Naive thymus-derived CD8-positive, alpha-beta T cell (primary cell): ENCODE measurements at places on chromosomes 16 and 17. TPM values are rescaled to one million over a fixed set of nuclear protein-coding genes. Genes with fewer than 3 reads are reported as not detected.

SHISA6 gene
- not detected for total RNA-seq

DNA sequence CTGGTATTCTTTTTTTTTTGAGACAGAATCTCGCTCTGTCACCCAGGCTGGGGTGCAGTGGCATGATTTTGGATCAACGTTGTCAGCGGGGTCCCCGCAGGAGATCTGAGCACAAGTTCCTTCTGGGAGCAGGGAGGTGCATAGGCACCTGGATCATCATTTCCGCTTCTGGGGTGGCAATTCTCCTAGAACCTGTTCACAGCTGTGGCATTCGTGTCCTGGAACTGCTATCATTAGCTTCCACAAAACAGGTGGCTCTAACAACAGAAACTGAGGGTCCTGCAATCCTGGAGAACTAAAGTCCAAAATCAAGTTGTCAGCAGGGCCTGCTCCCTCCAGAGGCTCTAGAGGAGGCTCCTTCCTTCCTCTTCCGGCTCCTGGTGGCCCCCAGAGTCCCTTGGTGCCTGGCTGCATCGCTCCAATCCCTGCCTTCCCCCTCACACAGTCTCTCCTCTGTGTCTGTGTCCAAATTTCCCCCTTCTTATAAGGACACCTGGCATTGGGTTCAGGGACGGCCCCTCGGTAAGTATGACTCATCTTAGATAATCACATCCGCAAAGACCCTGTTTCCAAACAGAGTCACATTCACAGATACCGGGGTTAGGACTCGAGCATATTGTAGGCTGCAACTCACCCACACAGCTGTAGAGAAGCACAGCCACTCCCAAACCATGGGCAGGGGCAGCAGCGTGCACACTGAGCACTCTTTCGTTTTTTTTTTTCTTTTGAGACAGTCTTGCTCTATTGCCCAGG is 43.5 kb upstream of the KLHDC4 start:
- DNase-seq: no peak
- no peak overlapping the region for H3K4me3 ChIP-seq
- no peak overlapping the region for H3K27ac ChIP-seq
- peaks cover 1% of the 10 kb centered on the region for H3K36me3 ChIP-seq
- peaks cover 1% of the 10 kb centered on the region for H3K27me3 ChIP-seq
- peaks cover 19% of the 10 kb centered on the region for H3K4me1 ChIP-seq

CACNG5 gene
- not detected for total RNA-seq

DNA sequence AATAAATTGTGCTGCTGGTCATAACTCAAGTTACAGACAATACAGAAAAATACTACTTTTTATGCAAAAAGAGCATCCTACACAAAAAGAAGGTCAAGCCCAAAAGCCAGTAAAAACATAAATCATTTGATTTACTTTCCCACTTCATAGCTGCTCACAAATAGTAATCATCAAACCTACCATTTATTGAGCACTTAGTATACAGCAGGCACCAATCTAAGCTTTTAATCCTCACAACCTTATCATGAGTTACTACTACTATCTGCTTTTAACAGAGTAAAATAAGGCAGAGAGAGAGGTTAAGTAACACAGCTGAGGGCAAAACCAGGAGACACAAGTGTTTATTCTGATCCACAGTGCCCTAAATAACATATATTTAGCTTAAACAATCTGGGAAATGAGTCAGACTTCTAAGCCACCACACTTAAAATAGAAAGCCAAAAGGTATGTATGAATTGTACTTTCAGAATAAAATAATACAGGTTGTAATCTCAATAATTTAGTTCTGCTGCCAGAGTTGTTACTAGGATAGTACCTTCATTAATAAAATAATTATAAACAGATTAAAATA is 1.7 kb upstream of the AARS1 start:
- no peak overlapping the region for H3K27ac ChIP-seq
- DNase-seq: no peak
- H3K4me3 ChIP-seq: peak overlapping the region; percentile 16

DNA sequence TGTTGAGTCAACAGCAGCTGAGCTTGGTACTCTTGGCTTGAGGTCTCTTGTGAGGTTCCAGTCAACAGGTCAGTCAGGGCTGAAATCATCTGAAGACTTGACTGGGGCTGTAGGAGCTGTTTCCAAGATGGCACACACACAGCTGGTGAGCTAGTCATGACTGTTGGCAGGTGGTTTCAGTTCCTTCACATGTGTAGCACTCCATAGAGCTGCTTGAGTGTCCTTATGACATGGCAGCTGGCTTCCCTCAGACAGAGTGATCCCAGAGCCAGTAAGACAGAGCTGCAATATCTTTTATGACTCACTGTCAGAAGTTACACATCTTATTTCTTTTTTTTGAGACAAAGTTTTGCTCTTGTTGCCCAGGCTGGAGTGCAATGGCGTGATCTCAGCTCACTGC is 19.5 kb upstream of the GAS7 start:
- no peak overlapping the region for H3K4me3 ChIP-seq
- H3K27ac ChIP-seq: no peak overlapping the region
- no peaks in the 10 kb centered on the region for H3K36me3 ChIP-seq
- no peak for DNase-seq

DNA sequence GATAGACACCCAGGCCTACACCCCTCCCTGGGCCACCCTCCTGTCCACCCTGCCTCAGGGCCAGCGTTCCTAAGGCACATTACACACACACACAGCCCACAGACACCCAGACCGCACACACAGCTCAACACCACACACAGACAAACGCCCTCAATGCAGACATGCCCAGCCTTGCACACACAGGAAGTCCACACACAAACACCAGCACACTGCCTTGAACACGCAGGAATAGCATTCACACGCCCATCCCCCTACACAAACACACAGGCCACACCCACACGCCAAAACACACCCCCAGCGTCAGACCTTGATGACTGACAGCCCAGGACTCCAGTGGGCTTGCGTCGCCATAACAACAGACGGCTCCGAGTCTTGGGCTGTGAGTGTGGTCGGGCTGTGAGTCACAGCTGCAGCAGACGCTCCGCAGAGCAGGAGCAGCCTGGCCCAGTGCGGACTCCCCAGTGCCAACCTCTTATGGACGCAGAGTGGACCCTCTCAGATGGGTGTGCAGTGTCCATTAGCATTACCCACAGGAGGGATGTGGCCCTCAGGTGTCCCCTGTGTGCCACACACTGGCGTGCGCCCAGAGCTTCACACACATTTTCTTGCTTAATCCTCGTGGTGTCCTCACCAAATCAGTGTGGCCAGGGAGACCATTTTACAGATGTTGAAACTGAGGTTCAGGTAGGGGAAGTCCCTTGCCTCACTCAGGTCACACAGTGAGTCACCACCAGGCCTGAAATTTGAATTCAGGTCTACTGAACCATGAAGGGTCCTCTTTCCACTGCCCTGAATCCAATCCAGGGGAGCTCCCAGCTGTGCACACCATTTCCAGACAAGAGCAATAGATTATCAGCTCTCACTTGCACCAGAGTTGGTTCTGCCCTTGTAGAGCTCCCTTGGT is 17.8 kb upstream of the RAI1 start:
- peaks cover 23% of the 10 kb centered on the region for H3K4me1 ChIP-seq
- peak overlapping the region; percentile 23 for H3K4me3 ChIP-seq
- H3K27ac ChIP-seq: peak overlapping the region; percentile 90
- H3K36me3 ChIP-seq: peaks cover 11% of the 10 kb centered on the region
- no peaks in the 10 kb centered on the region for H3K27me3 ChIP-seq

KRTAP3-1 gene
- not detected for total RNA-seq

EVI2A gene
- total RNA-seq: 119 TPM

DNA sequence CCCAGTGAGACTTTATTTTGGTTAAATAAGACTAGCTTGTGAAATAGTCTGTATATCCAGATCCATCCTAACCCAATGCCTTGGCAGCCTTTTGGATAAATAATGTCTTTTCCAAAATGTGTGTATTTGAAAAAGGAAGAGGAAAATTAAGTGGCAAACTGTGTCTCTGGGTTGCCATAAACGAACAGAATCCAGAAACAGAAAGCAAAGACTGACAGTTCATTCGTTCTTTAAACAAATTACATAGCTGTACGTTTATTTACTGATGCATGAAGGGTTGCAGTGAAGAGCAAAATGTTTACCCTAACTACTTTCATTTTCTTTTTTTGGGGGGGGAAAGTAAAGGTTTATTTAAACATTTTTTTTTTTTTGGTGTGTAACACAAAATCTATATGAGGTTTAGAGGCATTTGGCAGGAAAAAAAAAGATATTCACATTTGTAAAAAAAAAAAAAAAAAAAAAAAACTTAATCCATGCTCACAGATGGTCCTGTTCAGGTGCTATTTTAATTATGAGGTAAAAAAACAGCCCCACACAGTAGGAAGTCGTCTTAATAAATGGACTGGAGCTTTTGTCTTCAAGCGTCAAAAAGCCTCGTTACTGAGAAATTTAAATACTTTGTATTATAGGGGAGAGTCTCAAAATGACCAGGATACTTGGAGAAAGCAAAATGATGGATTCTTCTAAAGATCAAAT is 245.9 kb downstream of the FTO start:
- H3K27ac ChIP-seq: no peak overlapping the region
- no peaks in the 10 kb centered on the region for H3K36me3 ChIP-seq
- H3K4me3 ChIP-seq: no peak overlapping the region
- H3K4me1 ChIP-seq: peaks cover 38% of the 10 kb centered on the region
- H3K27me3 ChIP-seq: no peaks in the 10 kb centered on the region
- no peak for DNase-seq

CD300E gene
- total RNA-seq: not detected

- H3K36me3 ChIP-seq: peaks cover 76% of the 10 kb centered on the region
- no peak for DNase-seq
- H3K4me3 ChIP-seq: no peak overlapping the region
Observed at GRCh38 chr16:24204150-24204665, 51.9 kb upstream of the CACNG3 start.

DNA sequence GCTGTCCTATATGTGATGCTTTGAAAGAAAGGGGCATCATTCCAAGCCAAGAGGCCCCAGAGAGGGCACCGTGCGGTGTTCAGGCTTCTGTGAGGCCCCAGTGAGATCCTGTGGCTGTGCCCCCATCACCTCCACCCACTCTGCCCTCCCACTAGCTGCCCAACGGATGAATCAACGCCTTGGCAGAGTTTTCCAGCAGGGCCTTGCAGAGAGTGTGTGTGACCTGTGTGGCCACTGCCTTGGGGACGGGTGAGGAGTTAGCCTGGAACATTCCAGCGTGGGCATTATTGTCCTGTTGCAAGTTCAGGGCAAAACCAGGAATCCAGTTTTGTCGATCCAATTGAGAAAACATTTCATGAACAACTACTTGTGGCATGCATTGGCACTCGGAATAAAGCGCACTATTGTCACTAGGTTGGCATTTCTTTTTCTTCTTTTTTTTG is 53.7 kb downstream of the SF3B3 start:
- no peak overlapping the region for H3K27ac ChIP-seq
- H3K4me1 ChIP-seq: peaks cover 6% of the 10 kb centered on the region
- H3K36me3 ChIP-seq: no peaks in the 10 kb centered on the region
- DNase-seq: no peak
- H3K27me3 ChIP-seq: no peaks in the 10 kb centered on the region
- H3K4me3 ChIP-seq: no peak overlapping the region

- H3K4me3 ChIP-seq: peak overlapping the region; percentile 57
- DNase-seq: no peak
- peak overlapping the region; percentile 2 for H3K27ac ChIP-seq
- H3K4me1 ChIP-seq: peaks cover 15% of the 10 kb centered on the region
- peaks cover 5% of the 10 kb centered on the region for H3K27me3 ChIP-seq
Observed at GRCh38 chr17:70344386-70345060, 175.2 kb downstream of the KCNJ2 start.

GRCh38 chr17:9162275-9162985 is 141.1 kb downstream of the NTN1 start:
- no peak for DNase-seq
- H3K4me1 ChIP-seq: no peaks in the 10 kb centered on the region
- peaks cover 3% of the 10 kb centered on the region for H3K27me3 ChIP-seq
- no peak overlapping the region for H3K27ac ChIP-seq
- no peak overlapping the region for H3K4me3 ChIP-seq

FNDC8 gene
- not detected for total RNA-seq

GRCh38 chr16:27620541-27620940 is 70.6 kb downstream of the KATNIP start:
- H3K36me3 ChIP-seq: peaks cover 21% of the 10 kb centered on the region
- no peak for DNase-seq
- H3K4me3 ChIP-seq: no peak overlapping the region
- peaks cover 2% of the 10 kb centered on the region for H3K4me1 ChIP-seq

GRCh38 chr17:78803186-78803845 is 21.2 kb upstream of the CYTH1 start:
- peak overlapping the region; percentile 79 for H3K4me3 ChIP-seq
- peaks cover 84% of the 10 kb centered on the region for H3K36me3 ChIP-seq
- no peak for DNase-seq
- peak overlapping the region; percentile 86 for H3K27ac ChIP-seq
- H3K27me3 ChIP-seq: no peaks in the 10 kb centered on the region

CUEDC1 gene
- total RNA-seq: not detected

DNA sequence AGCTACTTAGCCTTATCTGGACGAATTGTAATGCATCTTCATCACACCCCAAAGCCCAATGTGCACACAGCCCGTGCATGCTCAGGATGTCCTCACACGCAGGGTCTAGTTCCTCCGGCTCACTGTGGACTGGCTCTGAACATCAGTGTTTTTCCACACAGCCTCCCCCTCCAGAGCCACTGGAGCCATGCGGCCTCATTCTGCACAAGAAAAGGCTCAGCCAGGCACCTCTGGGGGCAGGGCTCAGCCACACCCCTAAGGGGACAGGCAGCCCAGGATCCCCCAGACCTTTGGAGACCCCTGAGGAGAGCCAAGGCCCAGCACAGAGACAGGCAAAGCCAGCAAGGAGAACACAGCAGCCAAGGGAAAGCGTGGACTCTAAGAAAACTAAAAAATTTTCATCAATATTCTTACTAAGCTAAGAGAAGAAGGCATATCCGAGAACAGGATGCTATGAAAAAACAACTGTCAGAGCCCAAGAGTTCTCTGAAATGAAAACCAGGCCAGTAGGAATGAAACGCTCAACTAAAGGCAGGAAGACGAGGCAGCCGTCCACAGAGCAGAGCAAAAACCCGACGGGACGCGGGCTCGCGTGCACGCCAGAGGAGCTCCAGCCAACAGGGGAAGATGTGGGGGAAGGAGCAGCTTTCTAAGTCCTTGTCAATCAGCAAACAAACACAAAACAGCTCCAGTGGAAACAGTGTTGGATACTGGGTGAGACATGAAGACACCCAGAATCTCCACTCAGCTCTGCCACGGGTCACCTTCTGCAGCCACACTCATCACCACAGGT is 34.5 kb downstream of the MAP1LC3B start:
- peaks cover 10% of the 10 kb centered on the region for H3K4me1 ChIP-seq
- H3K27ac ChIP-seq: no peak overlapping the region
- DNase-seq: no peak
- H3K4me3 ChIP-seq: no peak overlapping the region
- H3K36me3 ChIP-seq: peaks cover 86% of the 10 kb centered on the region
- H3K27me3 ChIP-seq: no peaks in the 10 kb centered on the region

- H3K36me3 ChIP-seq: no peaks in the 10 kb centered on the region
- no peak for DNase-seq
- H3K27me3 ChIP-seq: no peaks in the 10 kb centered on the region
- no peak overlapping the region for H3K4me3 ChIP-seq
- peaks cover 5% of the 10 kb centered on the region for H3K4me1 ChIP-seq
Observed at GRCh38 chr16:11190588-11191560, 65.1 kb downstream of the SOCS1 start.

- peak overlapping the region; percentile 83 for H3K27ac ChIP-seq
- no peak for DNase-seq
- H3K27me3 ChIP-seq: no peaks in the 10 kb centered on the region
- peak overlapping the region; percentile 28 for H3K4me3 ChIP-seq
Observed at GRCh38 chr16:28930652-28931051, 1.1 kb upstream of the CD19 start.

TBC1D3D gene
- total RNA-seq: 3.5 TPM
